ENCODE measurements at places on chromosomes 13 and 19.

DNA sequence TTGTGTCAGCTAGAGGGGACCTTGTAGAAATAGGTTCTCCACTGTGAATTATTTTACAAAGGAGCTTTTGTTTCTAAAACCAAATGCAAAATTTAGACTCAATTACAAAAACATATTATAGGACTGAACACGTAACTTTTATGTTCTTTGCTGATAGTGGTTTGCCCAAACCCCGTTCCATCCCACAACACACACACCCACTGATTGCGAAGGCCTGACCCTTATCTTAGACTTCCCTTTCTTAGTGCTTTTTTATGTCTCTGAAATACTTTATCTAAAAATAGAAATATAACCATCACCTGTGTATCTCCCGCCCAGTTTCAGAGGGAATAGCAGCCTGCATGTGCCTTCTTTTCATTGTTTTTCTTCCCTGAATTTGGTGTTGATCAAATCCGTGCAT lies 13.0 kb downstream of the CCNA1 start:
- DNase-seq, result no peak

GRCh38 chr13:110221406-110222117 lies 85.4 kb downstream of the COL4A1 start:
- no peak for DNase-seq

GRCh38 chr13:41900918-41901317 lies 60.0 kb downstream of the VWA8 start:
- no peak for DNase-seq

DNA sequence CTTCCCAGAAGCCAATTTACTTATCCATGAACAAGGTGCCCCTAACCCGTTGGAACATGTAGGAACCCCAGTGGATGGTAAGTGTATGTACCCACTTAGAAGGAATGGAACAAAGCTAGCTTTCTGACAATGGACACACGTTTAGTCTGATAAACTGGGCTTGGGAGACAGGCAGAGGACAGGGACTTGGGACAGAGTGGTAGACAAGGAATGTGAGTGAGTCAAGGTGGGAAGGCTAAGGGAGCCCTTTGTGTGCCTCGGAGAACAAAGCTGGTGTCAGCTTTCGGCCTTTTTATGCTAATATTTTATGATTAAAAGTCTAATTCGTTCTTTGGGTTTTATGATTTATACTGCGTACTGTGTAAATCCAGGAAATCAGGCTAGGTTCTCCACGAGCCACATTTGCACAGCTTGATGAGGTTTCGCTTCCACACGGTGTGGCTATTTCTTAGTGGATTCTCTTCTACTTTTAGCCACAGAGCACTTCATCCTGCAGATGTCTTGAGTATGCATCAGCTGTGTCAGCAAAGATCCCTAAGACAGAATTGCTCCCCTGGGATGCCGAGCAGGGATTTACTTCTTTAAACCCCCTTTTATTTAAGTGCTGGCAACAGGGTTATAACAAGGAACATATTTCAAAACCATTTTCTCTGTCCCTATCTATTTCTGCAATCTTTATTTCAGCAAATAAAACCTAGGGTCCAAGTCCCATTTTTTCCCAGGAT lies 258.5 kb downstream of the DLEU7 start:
- no peak for DNase-seq

All from stimulated activated CD8-positive, alpha-beta memory T cell treated with anti-CD3 and anti-CD28 coated beads, Interleukin-7, amount 100 ng/mL, for 24 hours (primary cell).